Heart right ventricle (tissue), 16 donors: ENCODE measurements at places on chromosomes 2 and 18. TPM values are rescaled to one million over a fixed set of nuclear protein-coding genes. Genes with fewer than 3 reads are reported as not detected.

DNA sequence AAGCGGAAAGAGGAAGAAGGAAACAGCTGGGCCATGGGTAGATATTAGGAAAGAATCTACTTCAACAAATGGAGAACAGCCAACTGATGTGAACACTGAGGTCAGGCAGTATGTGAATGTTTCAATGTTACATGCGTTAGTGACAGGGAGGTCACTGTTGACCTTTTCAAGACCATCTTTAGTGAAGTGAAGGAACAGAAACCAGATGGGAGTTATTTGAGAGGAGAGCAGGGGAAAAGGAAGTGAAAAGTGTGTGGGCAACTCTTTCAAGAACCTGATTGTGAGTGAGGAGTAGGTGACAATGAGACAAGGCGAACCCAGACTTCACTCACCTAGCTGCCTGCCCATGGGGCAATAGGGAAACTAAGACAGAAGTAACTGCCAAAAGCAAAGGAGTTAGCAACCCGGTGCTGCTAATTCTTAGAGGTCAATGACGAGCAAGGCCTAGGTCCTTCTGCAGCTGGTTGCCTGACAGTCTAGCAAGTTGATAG lies 67.0 kb downstream of the SP3 start:
- no peak overlapping the region for H3K4me3 ChIP-seq
- no peaks in the 10 kb centered on the region for H3K27me3 ChIP-seq
- H3K36me3 ChIP-seq: no peaks in the 10 kb centered on the region
- DNase-seq: no peak
- no peak overlapping the region for H3K27ac ChIP-seq
- H3K4me1 ChIP-seq: no peaks in the 10 kb centered on the region

DNA sequence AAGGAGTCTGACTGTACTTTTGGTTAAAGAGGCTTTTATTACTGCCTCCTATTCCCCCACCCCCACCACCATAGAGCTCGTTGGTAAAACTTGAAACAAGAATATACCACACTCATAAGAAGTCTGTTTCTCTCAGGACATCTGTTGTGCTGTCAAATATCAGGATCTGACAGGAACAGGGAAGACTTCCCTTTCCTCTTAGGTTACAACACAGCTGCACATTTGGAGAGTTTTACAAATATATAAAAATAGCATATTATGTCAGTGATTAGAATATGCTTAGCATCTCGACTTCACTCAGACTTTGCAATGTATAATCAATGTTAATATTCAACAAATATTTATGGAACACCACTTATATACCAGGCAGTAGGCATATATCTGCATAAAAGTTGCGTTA lies 439.6 kb upstream of the REG3G start:
- no peaks in the 10 kb centered on the region for H3K36me3 ChIP-seq
- H3K4me1 ChIP-seq: no peaks in the 10 kb centered on the region
- H3K4me3 ChIP-seq: no peak overlapping the region
- no peaks in the 10 kb centered on the region for H3K27me3 ChIP-seq
- no peak overlapping the region for H3K27ac ChIP-seq

DNA sequence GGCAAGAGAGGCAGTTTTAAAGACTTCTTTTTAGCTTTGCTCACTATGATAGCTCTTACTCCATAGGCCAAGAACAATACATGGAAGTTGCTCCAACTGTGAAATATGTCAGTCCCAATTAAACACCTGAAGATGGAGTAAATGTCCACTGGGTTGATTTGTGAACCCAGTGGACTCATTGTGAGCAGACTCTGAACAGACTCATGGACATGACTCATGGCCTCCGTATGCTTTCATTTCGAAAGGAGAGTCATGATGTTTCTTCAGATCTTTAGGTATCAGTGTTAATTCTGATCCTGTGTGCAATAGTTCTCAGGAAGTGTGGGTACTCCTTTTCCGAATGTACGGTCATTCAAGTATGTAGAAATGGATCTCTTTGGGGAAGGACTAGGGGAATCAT lies 5.4 kb upstream of the CWC22 start:
- no peak overlapping the region for H3K27ac ChIP-seq
- H3K4me3 ChIP-seq: no peak overlapping the region
- DNase-seq: no peak
- H3K27me3 ChIP-seq: peaks cover 7% of the 10 kb centered on the region
- peaks cover under 1% of the 10 kb centered on the region for H3K4me1 ChIP-seq

- DNase-seq: no peak
- H3K27ac ChIP-seq: no peak overlapping the region
- H3K36me3 ChIP-seq: no peaks in the 10 kb centered on the region
- H3K4me1 ChIP-seq: peaks cover 3% of the 10 kb centered on the region
- H3K4me3 ChIP-seq: no peak overlapping the region
Measured at GRCh38 chr2:164053021-164053420, 317.2 kb upstream of the FIGN start.

GRCh38 chr2:144102386-144102785 lies 417.5 kb downstream of the ZEB2 start:
- no peaks in the 10 kb centered on the region for H3K36me3 ChIP-seq
- DNase-seq: no peak
- no peaks in the 10 kb centered on the region for H3K27me3 ChIP-seq
- H3K4me1 ChIP-seq: no peaks in the 10 kb centered on the region

- no peaks in the 10 kb centered on the region for H3K4me1 ChIP-seq
- no peak for DNase-seq
- no peak overlapping the region for H3K4me3 ChIP-seq
Measured at GRCh38 chr2:189870381-189871085, 86.3 kb downstream of the PMS1 start.

- no peak for DNase-seq
- H3K4me3 ChIP-seq: no peak within 1 kb of the TSS
- no peaks in the 10 kb centered on the region for H3K4me1 ChIP-seq
- no peaks in the 10 kb centered on the region for H3K36me3 ChIP-seq
Measured at GRCh38 chr2:174764280-174765255, at the start of gene CHRNA1. TSS of gene CHRNA1 (minus strand) at chr2:174764472. CDS start at chr2:174764394, 78 bp downstream.

GRCh38 chr2:169714699-169715098 lies 18.9 kb upstream of the KLHL23 start:
- no peak overlapping the region for H3K4me3 ChIP-seq
- no peak for DNase-seq
- no peaks in the 10 kb centered on the region for H3K27me3 ChIP-seq
- no peak overlapping the region for H3K27ac ChIP-seq

DNA sequence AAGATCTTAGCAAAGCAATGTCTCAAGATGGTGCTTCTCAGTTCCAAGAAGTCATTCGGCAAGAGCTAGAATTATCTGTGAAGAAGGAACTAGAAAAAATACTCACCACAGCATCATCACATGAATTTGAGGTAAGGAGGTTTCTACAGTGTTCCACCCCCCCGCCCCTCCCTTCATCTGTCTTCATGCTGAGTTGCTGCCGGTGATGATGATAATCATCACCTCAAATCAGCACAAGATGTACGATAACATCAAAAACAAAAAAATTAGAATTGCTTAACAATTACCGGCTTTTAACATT lies 14.6 kb downstream of the UGP2 start:
- peaks cover 58% of the 10 kb centered on the region for H3K4me1 ChIP-seq
- no peak overlapping the region for H3K27ac ChIP-seq
- no peaks in the 10 kb centered on the region for H3K27me3 ChIP-seq
- H3K4me3 ChIP-seq: no peak overlapping the region
- no peaks in the 10 kb centered on the region for H3K36me3 ChIP-seq

Gene CKAP2L
- total RNA-seq: 0.44 TPM

Gene ACADL
- 4.3 TPM for total RNA-seq

Gene FNDC4
- total RNA-seq: 0.99 TPM

Gene PAIP2B
- 45.9 TPM for total RNA-seq
